Activated T-cell treated with anti-CD3 and anti-CD28 coated beads for 24 hours (primary cell): ENCODE measurements at places on chromosomes 11 and 22.

GRCh38 chr11:50030193-50030592 lies 2.5 kb upstream of the OR4C45 start:
- no peak for DNase-seq

DNA sequence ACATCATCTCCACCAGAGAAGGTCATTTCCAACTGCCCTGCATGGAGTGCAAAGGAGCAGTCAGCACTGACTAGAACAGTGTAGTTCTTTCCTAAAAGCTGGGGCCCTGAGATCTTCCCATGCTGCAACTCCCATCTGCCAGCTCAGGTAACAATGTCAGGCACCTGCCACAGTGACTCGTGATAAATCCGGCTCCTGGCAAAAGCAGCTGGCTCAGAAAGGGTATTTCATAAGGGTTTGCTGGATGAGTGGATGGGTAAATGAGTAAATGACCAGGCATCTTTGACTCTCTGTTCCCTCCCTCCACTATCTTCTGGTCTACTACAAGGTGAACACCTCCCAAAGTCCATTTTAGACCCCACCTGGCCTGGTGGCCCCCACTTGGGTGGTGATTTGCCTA lies 403.6 kb downstream of the NXPE2 start:
- DNase-seq = no peak

- no peak for DNase-seq
These were observed 23.0 kb downstream of the TSKU start for GRCh38 chr11:76806131-76806530.

DNA sequence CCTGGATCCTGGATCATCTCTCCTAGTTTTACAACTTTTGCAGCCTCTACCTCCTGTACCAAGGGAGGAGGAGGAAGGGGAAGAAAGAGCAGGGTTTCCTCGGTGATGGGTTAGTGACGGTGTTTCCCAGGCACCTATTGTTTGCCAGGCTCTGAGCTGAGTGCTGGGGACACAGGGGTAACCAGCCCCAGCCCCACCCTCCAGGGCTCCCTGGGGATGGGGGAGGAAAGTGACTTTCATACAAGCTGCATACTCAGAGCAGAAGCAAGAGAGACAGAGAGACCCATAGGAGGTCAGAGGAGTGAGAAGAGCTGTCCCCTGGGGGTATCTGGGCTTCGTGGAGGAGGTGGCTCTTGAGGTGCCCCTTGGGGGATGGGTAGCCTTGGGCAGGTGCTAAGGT lies 89.4 kb upstream of the THY1 start:
- DNase-seq = no peak

DNA sequence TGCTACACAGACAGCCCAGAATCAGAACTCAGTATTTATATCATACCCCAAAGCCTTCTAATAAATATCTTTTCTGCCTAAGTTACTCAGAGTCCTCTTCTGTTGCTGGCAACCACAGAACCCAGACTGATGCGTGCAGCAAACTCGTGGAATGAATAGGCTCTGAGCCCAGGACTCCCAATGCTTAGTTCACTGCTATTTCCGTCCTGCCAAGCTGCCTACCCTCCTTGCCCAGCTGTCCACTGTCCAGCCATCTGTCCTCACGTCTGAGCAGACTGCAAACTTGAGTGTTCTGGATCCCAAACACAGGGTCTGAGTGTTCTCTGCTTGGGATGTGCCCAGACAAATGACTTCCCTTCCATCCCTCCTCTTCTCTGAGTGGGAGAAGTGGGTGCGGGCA lies 19.4 kb downstream of the PTPN5 start:
- no peak for DNase-seq

DNA sequence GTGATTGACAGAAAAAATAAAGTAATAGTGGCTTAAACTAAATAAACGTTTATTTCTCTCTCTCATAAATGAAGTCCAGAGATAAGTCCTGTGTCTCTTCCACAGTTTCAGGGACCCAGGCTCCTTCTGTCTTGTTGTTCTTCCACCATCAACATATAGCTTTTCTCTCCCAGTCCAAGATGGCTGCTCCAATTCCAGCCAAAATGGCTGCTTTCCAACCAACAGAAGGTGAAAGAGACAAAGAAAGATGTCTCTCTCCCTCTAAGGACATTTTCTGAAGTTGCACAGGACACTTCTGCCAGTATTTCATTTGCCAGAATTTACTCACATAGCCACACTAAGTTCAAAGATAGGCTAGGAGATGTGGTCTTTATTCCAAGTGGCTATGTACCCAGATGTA lies 9.4 kb upstream of the PLEKHB1 start:
- no peak for DNase-seq

- DNase-seq = no peak
These were observed 27.8 kb upstream of the CARS1 start for GRCh38 chr11:3085052-3085451.

GRCh38 chr11:33733980-33734379 lies 2.2 kb downstream of the CD59 start:
- no peak for DNase-seq

DNA sequence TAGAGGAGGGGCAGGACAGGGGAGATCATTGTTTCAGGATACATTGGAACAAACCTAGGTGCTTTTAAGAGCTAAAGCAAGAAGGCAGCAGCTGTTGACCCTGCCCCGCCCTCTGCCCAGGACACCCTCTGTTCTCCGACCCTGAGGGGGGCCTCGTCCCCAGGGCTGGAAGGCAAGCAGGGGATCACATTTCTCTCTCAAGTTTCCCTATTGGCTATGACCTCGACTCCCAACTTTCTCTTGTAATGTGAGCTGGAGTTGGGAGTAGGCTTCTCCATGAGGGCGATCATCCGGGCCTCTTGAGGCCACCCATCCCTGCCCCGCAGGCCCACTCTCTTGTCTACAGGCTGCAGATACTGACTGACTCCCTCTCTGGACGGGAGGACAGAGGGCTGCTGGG lies 37.7 kb downstream of the DSCAML1 start:
- DNase-seq = no peak

DNA sequence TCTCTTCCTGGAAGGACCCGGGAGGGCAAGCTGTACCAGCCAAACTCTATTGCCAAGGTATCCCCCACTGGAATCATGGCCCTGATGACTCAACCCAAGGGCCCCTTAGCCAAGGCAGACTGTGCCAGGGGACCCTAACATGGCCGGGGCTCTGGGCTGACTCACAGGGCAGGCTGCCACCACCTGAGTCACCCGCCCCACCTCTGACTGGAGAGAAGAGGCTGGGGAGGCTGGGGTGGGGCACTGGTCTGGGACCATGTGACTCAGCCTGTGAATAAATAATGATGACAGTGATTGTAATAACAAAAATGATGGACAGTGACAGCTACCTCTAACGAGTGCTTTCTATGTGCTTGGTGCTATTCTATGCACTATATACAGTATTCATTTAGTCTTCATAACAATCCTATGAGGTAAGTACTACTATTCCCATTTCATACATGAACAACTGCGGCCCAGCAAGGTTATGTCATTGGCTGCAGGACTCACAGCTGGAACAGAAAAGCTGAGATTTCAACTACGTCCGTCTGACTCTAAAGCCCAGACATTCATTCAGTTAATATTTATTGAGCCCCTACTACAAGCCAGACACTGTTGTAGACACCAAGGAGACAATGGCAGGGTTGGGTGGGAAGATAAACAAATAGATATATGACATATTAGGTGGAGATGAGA lies 84.2 kb downstream of the FBXO7 start:
- DNase-seq = no peak

GRCh38 chr11:71329786-71330185 lies 77.4 kb upstream of the SHANK2 start:
- no peak for DNase-seq

DNA sequence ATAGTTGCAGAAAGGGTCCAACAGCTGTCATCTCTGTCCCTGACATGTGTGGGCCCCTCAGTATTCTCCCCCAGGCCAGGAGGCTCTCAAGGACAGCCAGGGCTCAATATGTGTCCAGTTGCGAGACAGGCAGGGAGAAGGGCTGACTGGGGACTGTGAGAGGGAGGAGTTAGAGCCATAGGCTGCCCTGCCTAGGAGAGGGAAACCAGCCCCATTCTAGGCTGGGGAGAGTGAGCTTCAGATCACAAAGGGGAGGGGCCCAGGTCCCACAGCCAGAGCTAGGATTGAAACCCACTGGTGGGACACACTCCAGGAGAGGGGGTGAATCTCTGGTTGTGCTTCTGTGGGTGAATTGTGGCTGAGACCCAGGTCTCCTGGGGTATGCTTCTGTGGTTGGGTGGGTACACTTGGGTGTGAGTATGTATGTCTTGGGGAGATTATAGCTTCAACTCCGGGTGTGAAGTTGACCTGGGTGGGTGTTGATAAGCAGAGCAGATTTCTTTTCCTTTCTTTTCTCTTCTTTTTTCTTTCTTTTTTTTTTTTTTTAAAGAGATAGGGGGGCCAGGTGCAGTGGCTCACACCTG lies 2.1 kb upstream of the CARNS1 start:
- no peak for DNase-seq

DNA sequence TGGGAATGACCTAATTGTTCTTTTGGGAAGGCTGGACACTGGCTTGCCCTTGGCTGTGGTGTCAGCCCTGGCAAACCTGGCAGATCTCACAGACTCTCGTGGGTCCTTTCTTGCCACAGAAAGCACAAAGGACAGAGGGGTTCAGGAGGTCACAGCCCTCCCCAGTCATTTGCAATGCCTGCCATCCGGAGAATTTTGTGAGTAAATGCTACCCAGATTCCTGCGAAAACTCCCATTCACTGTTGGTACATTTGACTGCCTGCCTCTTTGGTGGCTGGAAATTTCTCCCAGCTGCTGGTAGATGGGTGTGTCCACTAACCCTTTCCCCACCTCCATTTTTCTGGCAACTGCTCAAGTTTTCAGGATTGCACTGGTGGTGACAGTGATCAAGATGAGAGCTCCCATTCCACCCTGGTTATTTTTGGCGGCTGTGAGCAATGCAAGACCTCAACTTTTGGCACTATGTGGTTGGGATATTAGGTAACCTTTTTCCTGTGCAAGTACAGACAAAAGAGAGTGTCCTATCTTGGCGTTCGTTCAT lies 155.7 kb downstream of the NAV2 start:
- DNase-seq = no peak

- DNase-seq = no peak
These were observed 999 bp downstream of the FGF3 start for GRCh38 chr11:69818231-69818602.

GRCh38 chr11:84642500-84642899 lies 984.6 kb downstream of the DLG2 start:
- DNase-seq = no peak

DNA sequence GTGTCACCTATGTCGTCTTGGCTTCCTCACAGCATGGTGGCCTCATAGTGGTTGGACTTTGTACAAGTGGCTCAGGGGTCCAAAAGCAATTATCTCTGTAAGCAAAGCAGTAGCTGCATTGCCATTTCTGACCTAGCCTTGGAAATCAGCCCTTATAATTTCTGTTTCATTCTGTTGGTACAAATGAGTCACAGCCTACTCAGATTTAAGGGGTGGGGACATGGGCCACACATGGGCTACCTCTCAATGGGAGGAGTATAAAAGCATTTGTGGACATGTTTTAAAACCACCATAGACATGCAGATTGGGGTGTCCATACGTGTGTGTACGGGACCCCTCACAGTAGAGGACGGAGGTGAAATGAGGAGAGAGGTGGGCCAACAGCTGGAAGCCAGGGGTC lies 41.6 kb downstream of the CHRDL2 start:
- DNase-seq = no peak

- DNase-seq = no peak
These were observed 150.9 kb downstream of the CRYBB2 start for GRCh38 chr22:25370322-25370721.

DNA sequence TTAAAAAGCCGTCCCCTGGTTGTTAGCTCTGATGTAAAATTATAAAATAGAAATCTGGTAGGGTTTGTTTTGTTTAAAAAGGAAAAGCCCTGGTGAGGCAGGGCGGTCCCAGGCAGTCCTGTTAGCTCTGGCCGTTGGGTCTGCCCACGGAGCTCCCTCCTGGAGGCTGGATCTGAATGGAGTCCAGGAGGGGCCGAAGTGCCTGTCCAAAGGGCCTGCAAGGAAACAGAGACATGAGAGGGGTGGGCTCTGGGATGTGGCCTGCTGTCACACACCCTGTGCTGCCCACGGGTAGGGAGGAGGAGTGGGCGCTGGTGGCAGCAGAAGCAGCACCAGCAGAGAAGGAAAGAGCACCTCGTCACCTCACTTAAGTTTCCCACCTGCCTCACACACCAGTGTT lies 11.3 kb upstream of the PMM1 start:
- no peak for DNase-seq

- DNase-seq = peak; percentile 71
These were observed 32.6 kb downstream of the PRCP start for GRCh38 chr11:82867495-82868082.

DNA sequence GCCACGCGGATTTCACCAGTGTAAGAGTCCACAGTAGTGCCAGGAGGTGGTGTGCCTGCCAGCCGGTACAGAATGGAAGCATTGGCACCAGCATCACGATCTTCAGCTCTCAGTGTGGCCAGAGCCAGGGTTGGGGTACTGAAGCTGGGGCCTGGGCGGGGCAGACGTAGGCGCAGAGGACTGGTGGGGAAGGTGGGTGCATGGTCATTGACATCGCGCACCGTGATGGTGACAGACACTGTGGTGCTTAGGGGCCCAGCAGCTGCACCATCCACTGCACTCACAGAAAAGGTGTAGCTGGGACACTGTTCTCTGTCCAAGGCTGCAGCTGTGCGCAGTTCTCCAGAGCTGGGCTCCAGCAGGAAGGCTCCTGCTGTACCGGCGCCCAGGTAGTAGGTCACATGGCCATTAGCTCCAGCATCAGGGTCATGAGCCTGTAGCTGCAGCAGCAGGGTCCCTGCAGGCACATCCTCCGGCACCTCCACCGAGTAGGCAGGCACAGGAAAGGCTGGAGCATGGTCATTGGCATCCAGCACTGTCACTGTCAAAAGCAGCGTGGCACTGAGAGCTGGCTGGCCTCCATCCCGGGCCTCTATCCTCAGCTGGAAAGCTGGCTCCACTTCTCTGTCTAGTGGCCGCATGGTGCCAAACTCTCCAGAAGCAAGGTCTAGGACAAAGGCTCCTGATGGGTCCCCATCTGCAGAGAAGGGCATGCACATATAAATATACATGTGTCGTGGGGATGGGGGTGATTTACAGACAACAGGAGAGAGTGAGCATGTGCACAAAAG lies 7.9 kb upstream of the TPP1 start:
- no peak for DNase-seq

DNA sequence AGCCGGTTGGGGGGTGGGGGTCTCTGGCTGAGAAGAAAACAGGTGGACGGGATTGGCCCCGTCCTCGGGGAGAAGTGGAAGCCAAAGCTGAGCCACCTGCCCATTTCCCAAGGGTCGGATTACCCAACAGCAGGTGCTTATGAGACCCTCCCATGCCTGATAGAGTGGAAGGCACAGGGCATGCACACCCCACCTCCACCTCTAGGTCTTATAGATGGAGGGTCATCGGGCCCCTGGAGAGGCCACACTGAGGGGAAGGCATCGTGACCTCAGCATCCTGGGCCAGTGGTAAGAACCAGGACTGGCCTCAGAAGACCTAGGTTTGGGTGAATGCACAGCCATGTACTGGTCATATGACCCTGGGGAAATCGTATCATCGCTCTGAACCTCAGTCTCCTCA lies 85.9 kb downstream of the BUD13 start:
- DNase-seq = no peak

DNA sequence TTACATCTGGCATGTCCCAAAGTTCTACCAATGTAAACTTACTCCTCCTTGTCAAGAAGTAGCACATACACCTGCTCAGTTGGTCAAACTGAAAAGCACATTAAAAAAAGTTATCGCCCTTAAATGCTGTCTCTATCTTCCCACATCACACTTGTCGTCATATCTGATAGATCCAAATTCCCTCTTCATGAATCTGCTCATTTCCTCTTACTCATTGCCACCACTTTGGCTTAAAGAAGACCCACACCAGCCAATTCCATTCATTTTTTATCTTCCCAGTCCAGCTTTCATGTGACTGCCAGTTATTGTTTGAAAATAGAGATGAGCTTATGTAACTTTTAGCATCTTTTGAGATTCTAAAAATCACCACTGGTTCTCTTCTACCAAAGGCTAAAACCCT lies 305.9 kb upstream of the MTNR1B start:
- no peak for DNase-seq
